Activated CD4-positive, alpha-beta T cell treated with anti-CD3 and anti-CD28 coated beads, Interleukin-2, amount 50 U/mL, for 16 hours (primary cell): ENCODE measurements at places on chromosomes 1 and 21.
A peak's percentile ranks its signal among the peaks of the same experiment; 100 is the strongest.

DNA sequence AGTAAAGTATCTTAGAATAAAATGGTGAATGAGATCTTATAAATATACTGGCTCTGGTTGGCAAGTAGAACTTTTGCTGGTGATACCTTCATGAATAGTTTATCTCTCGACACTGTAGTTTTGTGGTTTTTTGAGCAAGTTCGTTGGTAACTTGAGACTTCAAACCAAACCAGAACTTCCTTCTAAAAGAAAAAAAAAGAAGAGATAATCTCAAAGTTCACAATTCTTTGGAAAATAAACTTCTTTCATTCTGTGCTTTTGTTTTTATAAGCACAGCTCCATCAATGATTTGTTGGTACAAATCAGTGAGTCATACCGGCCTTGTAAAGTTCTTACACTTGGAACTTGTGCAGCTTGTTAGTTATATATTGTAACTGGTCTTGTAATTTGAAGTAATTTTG lies 2.3 kb downstream of the HIPK1 start:
- peak; percentile 51 for DNase-seq

- no peak for DNase-seq
Observed at GRCh38 chr1:155327981-155328380, 7.3 kb downstream of the RUSC1 start.

DNA sequence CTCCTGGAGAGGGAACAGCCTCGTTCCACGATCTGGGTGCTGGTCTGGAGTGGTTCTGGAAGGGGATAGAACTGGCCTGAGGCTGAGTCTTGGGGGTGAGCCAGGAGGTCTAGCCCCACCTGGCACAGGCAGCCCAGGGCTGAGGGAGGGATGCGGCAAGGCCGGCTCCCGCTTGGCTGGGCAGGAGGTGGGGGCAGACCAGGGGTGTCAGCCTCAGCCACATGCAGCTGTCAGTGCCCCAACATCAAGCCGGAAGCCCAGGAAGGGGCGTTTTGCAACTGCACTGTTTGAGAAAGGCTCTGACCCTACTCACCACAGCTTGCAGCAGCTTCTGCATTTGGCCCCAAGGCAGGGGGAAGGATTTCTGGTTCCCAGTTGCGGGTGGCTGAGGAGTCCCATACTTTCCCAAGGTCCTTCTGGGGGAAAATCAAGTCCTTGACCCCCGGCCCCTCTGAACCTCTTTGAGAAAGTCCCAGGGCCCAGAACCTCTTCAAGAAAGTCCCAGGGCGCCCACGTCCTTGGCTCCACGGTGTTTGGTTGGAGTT lies 2.0 kb downstream of the EFHD2 start:
- DNase-seq = peak; percentile 71

- no peak for DNase-seq
Observed at GRCh38 chr1:23211955-23212354, 5.3 kb downstream of the HTR1D start.

- no peak for DNase-seq
Observed at GRCh38 chr1:77831976-77832711, 52.7 kb downstream of the MIGA1 start.

DNA sequence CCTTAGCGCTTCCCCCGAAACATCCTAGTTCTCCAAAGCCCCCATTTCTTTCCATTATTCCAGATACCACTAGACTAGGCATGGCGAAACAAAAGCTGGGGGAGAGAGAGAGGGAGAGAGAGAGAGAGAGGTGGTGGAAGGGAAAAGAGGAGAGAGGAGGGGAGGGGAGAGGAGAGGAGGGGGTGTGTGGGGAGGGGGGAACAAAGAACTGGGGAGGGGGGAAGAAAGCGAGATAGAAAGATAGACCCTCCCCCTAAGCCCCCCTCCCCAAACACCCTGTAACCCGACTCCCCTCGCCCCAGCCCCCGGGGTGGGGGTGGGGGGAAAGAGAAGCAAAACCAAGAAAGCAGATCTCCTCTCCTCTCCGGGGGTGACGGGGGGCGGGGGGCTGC lies 352 bp downstream of the MEX3A start:
- DNase-seq = no peak

DNA sequence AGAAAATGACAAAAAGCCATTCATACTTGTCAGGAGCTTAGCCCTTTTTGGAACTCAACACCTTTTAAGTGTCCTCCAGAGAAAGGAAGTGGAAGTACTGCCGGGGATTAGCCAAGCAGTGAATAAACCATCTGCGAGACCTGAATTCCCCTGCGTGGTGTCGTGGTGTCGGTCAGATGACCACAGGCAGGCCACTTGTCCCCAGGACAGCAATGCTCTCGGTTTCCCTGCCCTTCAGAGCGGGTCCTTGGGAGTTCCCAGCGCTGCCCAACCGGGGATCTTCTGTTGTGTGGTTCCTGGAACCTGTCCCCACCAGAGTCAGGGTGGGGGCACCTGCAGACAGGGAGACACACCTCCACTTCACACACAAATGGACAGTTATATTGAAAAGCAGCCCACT lies 9.2 kb downstream of the GPR157 start:
- no peak for DNase-seq

GRCh38 chr1:45337630-45338325 lies 2.2 kb upstream of the TOE1 start:
- no peak for DNase-seq

- DNase-seq = no peak
Observed at GRCh38 chr1:94024104-94024792, 96.7 kb downstream of the ABCA4 start.

DNA sequence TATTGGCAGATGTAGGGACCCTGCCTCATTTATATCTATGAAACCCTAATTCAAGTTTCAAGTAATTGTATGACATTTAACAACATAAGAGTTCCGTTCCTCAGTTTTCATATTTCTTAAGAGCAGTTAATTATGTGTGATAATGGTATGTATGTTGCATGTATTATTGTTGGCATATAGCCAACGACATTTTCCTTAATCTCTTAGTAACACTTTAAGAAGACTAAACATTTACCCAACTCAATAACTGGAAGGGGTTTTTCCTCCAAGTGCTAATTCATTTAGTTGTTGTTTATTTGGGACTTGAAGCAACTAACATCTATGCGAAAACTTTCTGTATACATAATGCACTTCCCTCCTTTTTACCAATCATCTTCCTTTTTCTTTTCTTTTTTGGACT lies 1.5 kb upstream of the RALGPS2 start:
- no peak for DNase-seq

DNA sequence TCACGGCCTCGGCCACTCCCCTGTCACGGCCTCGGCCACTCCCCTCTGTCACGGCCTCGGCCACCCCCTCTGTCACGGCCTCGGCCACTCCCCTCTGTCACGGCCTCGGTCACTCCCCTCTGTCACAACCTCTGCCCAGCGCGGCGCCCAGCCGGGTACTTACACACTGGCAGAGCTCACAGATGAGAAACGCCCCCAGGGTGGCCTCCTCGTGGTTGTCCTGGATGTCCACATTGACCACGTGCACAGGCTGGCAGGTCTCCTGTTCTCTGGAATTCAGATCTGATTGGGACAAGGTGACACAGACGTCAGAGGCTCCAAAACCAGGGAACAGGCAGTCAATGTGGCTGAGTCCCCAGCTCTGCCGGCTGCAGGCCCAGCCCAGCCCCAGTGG lies 3.3 kb upstream of the TMEM240 start:
- DNase-seq = no peak
